CD8-positive, alpha-beta T cell (primary cell): ENCODE measurements at places on chromosomes 4 and X.

GRCh38 chr4:172998527-172999469, 169.8 kb upstream of the GALNT7 start:
- no peak for DNase-seq

- DNase-seq: peak; percentile 54
Measured at GRCh38 chrX:3815896-3816664, 102.6 kb upstream of the PRKX start.

- no peak for DNase-seq
Measured at GRCh38 chr4:170938588-170938987, 848.8 kb upstream of the AADAT start.

DNA sequence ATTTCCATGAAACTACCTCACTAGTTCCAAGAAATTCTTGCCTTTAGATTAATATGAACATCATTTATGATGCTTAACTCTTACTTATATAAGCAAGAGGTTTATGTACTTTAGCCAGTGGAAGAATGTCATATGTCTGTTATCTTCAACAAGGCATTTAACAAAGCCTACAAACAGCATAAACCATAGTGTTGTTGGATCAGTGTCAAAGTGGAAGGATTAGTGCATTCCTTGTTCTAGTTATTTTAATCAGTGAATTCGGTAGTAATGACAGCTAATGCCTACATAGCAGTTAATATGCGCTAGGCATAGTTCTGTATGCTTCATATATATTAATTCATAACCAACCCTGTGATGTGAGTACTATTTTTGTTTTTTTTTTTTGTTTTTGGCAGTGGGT, 3.1 kb downstream of the PI4K2B start:
- DNase-seq: no peak

- no peak for DNase-seq
Measured at GRCh38 chrX:43985511-43985910, 12.3 kb upstream of the NDP start.

GRCh38 chrX:18714910-18715309, 7.5 kb downstream of the PPEF1 start:
- no peak for DNase-seq

DNA sequence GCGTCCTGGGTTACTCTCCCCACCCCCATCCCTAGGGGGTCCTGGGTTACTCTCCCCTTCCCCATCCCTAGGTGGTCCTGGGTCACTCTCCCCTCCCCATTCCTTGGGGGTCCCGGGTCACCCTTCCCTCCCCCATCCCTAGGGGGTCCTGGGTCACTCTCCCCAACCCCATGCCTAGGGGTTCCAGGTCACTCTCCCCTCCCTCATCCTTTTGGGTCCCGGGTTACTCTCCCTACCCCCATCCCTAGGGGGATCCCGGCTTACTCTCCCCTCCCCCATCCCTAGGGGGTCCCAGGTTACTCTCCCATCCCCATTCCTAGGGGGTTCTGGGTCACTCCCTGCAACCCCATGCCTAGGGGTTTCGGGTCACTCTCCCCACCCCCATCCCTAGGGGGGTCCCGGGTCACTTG, 1.5 kb downstream of the ASMTL start:
- peak; percentile 21 for DNase-seq

DNA sequence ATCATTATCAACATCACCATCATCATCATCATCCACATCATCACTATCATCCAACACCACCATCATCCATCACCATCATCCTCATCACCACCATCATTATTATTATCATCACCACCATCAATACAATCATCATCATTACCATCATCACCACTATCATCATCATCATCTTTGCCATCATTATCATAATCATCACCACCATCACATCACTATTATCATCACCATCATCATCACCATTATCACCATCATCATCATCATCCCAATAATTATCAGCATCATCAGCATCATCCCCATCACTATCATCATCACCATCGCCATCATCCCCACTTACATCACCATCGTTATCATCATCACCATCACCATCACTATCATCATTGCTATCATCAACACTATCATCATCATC, 1021.9 kb upstream of the PRKX start:
- DNase-seq: no peak

GRCh38 chrX:152813206-152813605, 17.4 kb downstream of the CETN2 start:
- no peak for DNase-seq

DNA sequence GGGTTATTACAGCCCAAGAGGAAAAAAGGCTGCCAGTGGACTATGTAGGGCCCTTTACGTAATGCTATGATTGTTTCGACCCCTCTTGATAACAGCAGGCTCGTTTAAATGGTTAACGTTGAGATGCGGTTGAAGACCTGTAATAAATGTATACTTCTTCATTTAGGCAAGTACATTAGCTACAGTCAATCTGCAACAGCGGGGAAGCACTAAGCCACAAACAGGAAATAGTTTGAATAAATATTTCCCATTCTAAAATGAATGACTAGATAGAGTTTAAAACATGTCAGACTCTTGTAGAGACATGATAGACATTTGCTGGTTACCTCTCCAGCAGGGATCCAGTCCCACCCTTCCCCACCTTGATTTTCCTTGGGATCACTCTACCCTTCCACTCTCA, 38.1 kb upstream of the STIM2 start:
- DNase-seq: no peak

DNA sequence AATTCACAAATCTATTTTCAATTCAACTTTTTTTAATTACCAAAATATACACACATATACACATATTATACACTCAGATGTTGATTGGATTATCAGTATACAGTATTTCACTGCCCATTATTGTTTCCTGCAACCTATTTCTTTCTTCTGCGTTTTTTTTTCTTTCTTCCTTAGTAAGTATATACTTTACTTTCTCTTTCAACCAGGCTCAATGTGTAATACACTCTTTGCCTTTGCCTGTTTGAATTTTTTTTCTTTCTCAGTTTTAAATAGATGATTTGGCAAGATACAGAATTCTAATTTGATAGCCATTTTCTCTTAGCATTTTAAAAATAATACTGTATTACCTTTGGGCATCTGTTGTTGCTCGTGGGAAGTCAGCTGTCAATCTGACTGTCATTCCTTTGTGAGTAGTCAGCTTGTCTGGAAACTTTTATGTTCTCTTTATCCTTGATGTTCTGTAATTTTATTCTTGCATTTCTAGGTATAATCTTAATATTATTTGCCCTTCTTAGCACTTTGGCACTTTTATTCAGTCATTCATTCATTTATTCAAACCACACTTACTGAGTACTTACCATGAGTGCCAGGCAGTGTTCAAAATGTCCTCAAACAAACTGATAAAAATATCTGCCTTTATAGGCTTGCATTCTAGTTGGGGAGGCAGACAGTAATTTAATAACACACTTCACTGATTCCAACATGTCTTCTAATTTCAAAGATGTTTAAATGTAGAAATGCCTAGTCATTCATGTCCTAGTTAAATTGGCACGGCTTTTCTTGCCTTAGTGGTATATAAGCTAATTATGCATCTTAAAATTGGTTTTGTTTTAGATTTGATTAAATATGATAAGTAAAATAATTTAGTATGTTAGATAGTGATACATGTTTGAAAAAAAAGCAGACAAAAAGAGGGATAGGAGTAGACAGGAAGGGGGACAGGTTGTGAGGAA, 3.7 kb downstream of the USP38 start:
- peak; percentile 18 for DNase-seq

- DNase-seq: no peak
Measured at GRCh38 chrX:131366407-131366806, 77.3 kb upstream of the IGSF1 start.
